ENCODE measurements at places on chromosomes 2 and 18.

DNA sequence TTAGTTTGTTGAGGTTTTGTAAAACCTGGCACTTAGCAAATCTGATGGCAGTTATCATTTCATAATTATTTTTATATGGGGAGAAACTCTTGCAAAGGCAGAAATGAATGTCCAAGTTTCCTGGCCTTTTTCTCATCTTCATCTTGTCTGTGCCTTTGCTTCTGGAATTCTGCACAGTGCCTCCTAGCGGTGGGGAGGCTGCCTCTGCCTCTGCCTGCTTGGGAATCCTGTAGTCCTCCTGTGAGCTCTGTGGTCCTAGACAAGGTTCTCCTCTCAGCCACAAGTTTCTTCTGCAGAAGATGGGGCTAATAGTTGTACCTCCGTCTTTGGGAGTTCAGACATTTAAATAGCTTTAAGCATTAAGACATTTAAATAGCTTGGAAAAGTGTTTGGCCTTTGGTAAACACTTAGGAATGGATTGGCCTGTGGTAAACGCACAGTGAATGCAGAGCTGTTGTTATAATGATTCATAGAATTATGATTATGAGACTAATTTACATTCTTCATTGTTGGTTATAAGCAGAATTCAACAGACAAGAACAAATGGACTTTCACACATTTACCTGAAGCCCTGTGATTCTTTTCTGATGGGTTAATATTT is 101.2 kb downstream of the ZNF236 start:
- no peak for DNase-seq

- DNase-seq: no peak
Measured at GRCh38 chr18:29644276-29644675, 1398.3 kb downstream of the DSC3 start.

- no peak for DNase-seq
Measured at GRCh38 chr2:218993345-218994315, at the start of gene CRYBA2. TSS of gene CRYBA2 (minus strand) at chr2:218993422. CDS start at chr2:218993176, 246 bp downstream.

- no peak for DNase-seq
Measured at GRCh38 chr2:18940184-18940583, 350.8 kb upstream of the NT5C1B start.

- DNase-seq: no peak
Measured at GRCh38 chr2:109342930-109343329, 213.9 kb downstream of the SH3RF3 start.

DNA sequence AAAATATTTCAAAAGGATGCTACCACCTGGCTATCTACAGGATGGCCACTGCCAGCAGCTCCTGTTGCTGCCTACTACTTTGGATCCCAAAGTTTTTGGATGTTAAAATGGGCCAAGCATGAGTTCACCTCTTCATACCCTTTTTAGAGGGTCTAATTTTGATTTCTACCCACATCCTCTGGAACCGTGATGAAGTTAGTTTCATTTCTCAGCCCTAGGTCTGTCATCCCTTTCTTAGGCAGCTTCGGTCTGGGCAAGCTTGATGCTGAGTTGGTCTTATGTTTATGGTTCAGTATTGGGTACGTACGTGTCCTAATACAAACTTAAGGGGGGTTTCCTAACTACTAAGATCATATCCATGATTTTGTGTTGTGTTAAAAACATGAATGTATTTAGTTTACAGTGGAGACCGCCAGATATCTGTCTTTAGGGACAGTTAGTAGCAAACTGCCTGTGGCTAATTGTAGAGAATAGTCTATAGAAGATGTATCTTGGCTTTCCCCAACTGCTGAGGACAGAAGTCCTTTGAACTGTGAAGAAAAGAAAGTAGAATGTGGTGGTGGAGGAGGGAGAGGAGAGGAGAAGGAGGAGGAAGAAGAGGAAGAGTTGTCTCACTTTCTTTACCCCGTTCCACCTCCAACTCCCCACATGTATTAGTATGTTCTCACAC is 184.9 kb downstream of the UBE2E3 start:
- no peak for DNase-seq

Measured in NCI-H1417 treated with DMSO at 0.1 percent for 48 hours (cell line).